ENCODE measurements at places on chromosomes 1 and 21.
A peak's percentile ranks its signal among the peaks of the same experiment; 100 is the strongest.

GRCh38 chr1:5129746-5130355 is 475.4 kb downstream of the AJAP1 start:
- DNase-seq = no peak

- DNase-seq = no peak
Measured at GRCh38 chr21:37655611-37656300, 260.5 kb downstream of the KCNJ6 start.

DNA sequence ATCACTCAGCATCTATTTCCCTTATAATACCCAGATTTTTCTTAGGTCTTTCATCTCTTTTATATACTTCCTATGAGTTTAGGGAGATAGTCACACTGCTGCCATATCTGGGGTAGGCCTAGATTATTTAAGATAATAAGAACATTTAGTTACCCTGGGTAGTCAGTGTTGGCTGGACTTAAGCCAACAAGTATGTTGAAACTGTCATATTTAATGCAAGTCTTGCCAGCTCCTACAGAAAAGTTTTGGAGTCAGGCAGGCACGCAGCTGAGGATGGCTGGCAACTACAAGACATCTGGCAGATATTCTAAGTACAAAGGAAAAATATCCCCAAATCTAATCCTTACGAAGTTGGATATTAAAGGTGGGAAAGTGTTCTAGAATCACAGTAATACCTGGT is 19.2 kb upstream of the DEPDC1 start:
- no peak for DNase-seq

DNA sequence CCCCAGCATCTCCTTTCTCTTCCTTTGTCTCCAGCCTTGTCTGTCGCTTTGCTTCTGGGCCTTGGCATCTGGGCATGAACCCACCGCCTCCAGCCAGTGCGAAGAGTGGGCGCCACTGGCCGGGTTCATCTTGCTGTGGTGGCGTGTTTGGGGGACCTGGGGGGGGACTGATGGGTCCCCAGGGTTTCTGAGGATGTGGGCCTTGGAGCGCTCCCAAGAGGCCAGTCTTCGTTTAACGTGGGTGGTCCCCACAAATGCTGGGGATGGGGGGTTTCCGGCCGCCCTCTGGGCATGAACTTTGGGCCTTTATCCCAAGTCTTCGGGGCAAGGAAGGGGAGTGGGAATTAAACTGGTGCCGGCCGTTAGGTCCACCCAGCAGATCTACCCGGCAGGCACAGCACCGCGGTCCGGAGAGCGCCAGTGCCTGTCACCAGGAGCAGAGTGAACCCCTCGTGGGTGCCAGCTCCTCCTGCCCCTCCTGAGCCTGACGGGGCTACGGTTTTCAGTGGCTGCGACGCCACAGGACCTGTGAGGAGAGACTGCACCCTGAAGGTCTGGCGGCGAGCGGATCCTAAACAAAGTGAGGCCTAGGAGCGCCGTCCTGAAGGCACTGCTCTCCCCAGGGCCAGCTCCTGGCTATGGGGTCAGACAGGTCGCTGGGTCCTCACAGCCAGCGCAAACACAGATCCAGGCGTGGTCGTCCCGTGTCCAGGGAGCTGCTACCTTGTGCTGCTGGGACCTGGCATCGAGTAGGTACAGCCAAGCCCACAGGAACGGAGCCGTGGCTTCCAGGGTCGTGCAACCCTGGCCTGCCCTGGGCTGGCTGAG is 12.1 kb upstream of the C1orf174 start:
- no peak for DNase-seq

DNA sequence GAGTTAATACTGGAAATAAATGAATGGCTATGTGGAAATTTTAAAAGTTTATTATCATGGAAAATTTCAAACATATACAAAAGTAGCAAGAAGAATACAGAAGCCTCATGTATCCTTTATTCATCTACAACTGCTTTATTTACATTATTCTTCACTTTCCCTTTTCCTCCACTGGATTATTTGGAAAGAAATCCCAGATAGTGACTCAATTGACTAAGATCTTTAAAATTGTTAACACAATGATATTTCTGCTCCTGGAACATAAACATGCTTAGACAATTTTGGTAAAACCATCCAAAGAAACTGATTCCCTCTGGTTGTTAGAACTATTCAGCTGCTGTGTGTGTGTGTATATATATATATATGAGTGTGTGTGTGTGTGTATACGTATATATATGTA is 116.2 kb downstream of the TGFB2 start:
- no peak for DNase-seq

DNA sequence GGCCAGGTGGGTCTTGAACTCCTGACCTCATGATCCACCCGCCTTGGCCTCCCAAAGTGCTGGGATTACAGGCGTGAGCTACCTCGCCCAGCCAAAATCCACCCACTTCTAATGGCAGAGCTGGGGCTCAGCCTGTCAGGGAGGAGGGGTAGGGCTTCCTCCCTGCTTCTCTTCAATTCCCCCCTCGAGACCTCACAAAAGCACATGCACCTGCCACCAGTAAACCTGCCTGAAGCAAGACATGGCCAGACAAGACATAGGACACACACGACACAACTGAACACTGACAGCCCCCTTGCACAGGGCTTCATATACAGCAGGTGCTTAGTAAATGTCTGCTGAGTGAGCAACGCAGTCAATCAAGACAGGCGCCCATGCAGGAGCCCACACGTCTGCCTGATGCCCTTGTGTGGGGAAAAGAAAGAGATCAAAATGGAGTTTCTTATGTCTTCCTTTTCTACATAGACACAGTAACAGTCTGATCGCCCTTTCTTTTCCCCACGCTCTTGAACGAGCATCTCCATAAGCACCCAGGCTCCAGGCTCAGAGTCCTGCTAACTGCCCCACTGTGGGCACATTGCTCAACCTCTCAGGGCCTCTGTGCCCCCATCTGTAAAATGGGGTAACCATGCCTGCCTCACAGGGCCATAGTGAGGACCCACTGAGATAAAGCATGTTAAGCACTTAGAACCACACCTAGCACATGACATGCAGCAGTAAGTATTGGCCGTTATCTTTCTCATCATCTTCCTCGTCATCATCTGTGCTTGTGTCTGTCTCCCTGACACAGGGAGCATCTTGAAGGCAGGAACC is 8.8 kb downstream of the SDC3 start:
- DNase-seq = no peak

- no peak for DNase-seq
Measured at GRCh38 chr21:45547545-45547900, 5.3 kb upstream of the SLC19A1 start.

GRCh38 chr1:152907686-152908601 is at the start of gene IVL:
Gene IVL, plus strand, starts transcription at chr1:152908546. Its CDS starts 1,252 bp downstream, at chr1:152909798.
- no peak for DNase-seq

DNA sequence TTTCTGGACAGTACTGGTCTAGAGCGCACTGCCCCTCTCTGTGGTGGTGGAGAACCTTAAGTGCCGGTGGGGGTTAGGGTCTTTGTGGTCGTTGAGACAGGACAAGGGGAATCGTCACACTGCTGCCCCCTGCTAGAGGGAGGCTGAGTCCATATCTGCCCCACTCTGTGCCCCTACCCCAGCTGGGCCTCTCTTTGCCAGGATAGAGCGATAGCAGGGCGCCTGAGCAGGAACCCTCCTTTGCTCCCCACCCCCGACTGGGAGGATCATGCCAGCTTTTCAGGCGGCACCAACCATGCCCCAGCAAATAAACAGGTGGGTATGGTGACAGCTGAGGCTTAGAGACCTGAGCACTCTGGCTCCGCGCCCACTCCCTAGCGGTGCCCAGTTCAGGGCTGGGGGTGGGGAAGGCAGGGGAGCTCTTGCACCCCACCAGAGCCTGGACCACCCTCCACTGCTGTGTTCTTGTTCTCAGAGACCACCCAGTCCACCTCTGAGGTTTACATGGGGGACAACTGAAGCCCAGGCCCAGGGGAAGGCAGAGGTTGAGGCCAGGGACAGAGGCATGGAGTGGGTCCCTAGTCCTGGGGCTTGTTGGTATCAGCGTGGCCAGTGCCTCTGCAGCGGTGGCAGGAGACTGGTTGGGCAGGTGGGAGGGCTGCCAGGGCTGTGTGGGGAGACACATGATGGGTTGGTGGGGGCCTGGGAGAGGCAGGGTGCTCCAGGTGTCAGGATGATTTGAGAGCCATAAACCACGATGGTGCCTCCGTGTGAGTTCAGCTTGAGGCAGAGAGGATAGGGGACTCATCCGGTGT is 1.6 kb downstream of the PADI2 start:
- DNase-seq = no peak

DNA sequence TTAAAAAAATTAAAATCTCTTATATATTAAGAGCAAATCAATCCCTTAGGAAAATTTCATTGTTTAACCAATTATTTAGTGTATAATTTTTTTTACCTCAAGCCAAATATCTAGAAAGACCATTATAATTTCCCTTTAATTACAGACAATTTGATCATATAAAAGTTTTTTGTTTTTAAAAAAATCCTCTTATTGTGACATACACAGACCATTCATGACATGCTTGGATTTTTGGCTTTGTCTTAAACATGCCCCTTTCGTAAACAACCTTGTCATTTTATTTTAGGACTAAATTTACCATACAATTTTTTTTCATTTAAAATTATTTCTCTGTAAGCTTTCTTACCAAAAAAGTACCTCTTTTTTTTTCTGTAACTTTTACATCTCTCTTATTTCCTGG is 14.2 kb upstream of the CYP4B1 start:
- DNase-seq = no peak

DNA sequence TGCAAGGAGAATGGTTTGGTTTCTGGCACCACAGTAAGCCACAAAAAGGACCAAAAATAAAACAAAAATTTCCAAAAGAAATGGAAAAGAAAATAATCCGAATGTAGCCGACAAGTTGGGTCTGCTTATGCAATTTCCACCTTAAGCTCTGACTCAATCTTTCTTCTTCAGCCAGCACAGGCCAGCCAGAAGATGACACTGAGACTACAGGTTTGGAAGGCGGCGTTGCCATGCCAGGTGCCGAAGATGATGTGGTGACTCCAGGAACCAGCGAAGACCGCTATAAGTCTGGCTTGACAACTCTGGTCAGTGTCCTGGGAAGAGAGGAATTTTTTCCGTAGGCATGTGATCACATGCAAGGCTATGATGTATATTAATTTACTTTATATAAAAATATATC is 23.4 kb downstream of the PDPN start:
- no peak for DNase-seq

- DNase-seq = peak; percentile 62
Measured at GRCh38 chr1:66253330-66253921, 280.5 kb upstream of the SGIP1 start.

GRCh38 chr1:153531638-153532037 is 4.2 kb downstream of the S100A6 start:
- DNase-seq = no peak

DNA sequence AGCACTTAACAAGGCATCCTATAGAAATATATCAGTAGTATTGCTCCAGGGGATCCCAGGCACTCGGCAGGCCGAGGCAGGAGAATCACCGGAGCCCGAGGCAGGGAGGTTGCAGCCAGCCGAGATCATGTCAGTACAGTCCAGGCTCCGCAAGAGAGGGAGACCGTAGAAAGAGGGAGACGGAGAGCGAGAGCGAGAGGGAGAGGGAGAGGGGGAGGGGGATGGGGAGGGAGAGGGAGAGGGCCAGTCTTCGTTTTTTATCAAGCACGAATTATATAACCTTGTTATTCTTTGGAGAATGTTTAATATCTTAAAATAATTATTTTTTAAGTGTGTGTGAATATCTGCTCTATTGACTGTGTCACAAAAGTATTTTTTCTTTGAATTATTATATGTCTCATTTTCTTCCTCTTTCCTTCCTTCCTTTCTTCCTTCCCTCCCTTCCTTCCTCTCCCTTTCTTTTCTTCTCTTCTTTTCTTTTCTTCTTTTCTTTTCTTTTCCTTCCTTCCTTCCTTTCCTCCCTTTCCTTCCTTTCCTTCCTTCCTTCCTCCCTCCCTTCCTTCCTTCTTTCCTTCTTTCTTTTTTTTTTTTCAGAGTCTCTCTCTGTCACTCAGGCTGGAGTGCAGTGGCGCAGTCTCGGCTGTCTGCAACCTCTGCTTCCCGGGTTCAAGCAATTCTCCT is 233.7 kb downstream of the SRGAP2C start:
- no peak for DNase-seq

GRCh38 chr1:201183753-201184152 is 6.9 kb upstream of the IGFN1 start:
- no peak for DNase-seq

DNA sequence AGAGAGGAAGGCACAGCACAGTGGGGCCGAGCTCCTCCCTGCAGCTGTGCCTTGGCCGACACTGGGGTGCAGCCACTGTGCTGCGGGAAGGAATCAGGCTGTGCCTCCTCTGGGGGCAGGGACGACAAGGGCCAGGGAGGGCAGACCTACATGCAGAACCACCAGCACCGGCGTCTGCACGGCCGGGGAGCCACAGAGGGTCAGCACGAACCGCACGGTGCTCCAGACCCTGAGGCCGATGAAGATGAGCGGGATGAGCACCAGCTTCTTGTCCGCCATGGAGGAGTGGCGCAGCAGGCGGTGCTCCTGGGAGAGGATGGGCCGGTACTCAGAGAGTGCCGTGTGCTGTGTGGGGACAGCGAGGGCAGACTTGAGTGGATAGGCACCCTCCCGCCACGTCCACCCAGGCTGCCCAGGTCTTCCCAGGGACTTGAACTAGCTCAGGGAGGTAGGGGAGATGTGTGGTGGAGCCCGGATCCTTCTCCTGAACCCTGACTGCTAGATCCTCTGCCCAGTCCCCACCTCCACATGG is 23.5 kb downstream of the GPR157 start:
- no peak for DNase-seq

- no peak for DNase-seq
Measured at GRCh38 chr1:58390091-58390490, 156.4 kb downstream of the OMA1 start.

DNA sequence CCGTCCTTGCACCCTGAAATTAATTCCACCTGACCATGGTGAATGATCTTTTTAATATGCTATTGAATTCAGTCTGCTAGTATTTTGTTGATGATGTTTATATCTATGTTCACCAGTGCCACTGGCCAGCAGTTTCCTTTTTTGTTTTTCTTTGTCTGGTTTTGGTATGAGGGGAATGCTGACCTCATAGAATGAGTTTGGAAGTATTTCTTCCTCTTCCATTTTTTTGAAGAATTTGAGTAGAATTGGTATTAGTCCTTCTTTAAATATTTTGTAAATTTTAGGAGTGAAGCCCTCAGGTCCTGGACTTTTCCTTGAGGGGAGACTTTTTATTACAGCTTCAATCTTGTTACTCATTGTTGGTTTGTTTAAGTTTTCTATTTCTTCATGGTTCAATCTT is 231.6 kb downstream of the MRPL39 start:
- DNase-seq = no peak

GRCh38 chr1:38059635-38060250 is 13.2 kb upstream of the POU3F1 start:
- DNase-seq = no peak

GRCh38 chr1:26218906-26219494 is 15.0 kb upstream of the CEP85 start:
- DNase-seq = no peak

- no peak for DNase-seq
Measured at GRCh38 chr1:223761411-223761810, 49.1 kb downstream of the CAPN2 start.

DNA sequence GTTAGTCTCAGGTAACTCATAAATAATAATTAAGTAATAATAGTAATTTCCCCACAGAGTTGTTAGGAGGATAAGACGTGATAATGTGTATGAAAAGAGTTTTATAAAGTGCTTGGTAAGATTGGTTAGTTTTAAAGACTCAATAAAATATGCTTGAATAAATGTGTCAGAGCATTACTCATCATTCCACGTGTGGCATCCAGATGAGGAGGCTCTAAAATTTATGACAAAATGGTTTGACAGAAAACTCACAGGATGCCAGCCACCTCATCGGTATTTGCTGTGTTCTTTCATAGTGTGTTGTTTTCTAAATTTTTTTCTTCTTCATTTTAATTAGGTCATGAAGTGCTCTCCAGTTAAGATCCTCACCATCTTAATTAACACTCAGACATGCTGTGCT is 19.1 kb upstream of the SPAG17 start:
- DNase-seq = no peak

- DNase-seq = no peak
Measured at GRCh38 chr21:42739061-42739931, 85.9 kb downstream of the PDE9A start.
